Caco-2 (cell line): ENCODE measurements at places on chromosomes 1 and 21.
A peak's percentile ranks its signal among the peaks of the same experiment; 100 is the strongest.

GRCh38 chr1:67514300-67514699, 84.1 kb upstream of the SERBP1 start:
- peaks cover 25% of the 10 kb centered on the region for H3K4me1 ChIP-seq
- H3K27ac ChIP-seq, result peak overlapping the region; percentile 92

GRCh38 chr1:159652506-159652905, 61.9 kb downstream of the CRP start:
- H3K27me3 ChIP-seq, result no peaks in the 10 kb centered on the region
- H3K27ac ChIP-seq, result no peak overlapping the region
- no peak overlapping the region for H3K4me3 ChIP-seq
- DNase-seq, result no peak
- no peaks in the 10 kb centered on the region for H3K36me3 ChIP-seq
- no peaks in the 10 kb centered on the region for H3K4me1 ChIP-seq

DNA sequence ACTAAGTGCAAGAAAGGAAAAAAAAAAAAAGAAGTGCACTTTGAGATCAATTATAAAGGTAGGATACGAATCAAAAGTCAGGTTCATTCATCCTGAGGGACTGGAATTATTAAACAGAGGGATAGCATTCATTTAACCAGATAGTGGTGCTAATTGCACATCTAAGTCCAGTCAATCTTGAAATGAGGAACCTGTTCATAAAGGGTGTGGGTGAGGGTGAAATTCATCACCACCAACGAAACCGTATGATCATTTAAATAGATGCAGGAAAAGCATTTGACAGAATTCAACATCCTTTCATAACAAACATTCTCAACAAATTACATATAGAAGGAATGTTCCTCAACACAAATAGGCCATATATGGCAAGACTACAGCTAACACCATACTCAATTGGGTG, 5.6 kb downstream of the CTSS start:
- H3K4me3 ChIP-seq, result no peak overlapping the region
- no peaks in the 10 kb centered on the region for H3K36me3 ChIP-seq
- no peaks in the 10 kb centered on the region for H3K27me3 ChIP-seq
- DNase-seq, result no peak
- no peaks in the 10 kb centered on the region for H3K4me1 ChIP-seq

DNA sequence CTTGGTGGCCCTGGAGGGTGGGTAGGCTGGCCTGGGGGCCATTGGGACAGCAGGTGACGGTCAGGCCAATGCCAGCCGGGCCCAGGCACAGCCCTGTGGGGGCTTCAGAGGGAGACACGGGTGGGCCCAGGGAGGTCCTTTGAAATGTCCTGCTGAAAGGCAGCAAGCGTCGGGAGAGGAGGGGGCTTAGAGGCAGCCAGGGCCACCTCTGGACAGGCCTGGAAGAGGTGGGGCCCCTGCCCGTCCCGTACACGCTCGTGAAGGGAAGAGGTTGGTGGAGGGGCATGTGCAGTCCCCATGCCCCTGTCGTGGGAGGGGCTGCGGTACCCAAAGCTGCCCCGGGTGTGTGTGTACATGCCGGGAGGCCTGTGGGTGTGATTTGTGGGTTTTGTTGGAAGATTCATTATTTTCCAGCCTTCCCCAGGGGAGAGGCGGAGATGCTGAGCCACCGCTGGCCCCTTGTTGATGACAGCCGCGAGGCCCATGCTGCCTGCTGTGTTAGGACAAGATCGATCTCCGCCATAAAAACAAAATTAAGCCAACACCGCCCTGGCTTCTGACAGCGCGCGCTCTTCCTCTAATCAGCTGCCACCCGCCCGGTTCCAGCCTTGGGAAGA, 3.4 kb upstream of the PLCH2 start:
- no peaks in the 10 kb centered on the region for H3K36me3 ChIP-seq
- H3K27me3 ChIP-seq, result no peaks in the 10 kb centered on the region; the same call in 1 of the 2 replicates
- H3K4me1 ChIP-seq, result no peaks in the 10 kb centered on the region
- DNase-seq, result no peak
- no peak overlapping the region for H3K27ac ChIP-seq

GRCh38 chr1:25757151-25757845, 42.7 kb upstream of the SELENON start:
- no peaks in the 10 kb centered on the region for H3K27me3 ChIP-seq
- no peak for DNase-seq

GRCh38 chr1:206833106-206833680, 32.2 kb upstream of the IL20 start:
- peaks cover 2% of the 10 kb centered on the region; the same call in 1 of the 2 replicates for H3K27me3 ChIP-seq
- H3K36me3 ChIP-seq, result no peaks in the 10 kb centered on the region
- H3K27ac ChIP-seq, result no peak overlapping the region

- no peak overlapping the region for H3K4me3 ChIP-seq
- no peaks in the 10 kb centered on the region; the same call in 1 of the 2 replicates for H3K4me1 ChIP-seq
- no peak for DNase-seq
- H3K27ac ChIP-seq, result no peak overlapping the region
- no peaks in the 10 kb centered on the region for H3K36me3 ChIP-seq
- no peaks in the 10 kb centered on the region for H3K27me3 ChIP-seq
Observed at GRCh38 chr21:42500736-42501135, 4.7 kb upstream of the RSPH1 start.

GRCh38 chr1:51274676-51275075, 38.6 kb downstream of the RNF11 start:
- H3K4me3 ChIP-seq, result no peak overlapping the region
- H3K27ac ChIP-seq, result no peak overlapping the region
- H3K36me3 ChIP-seq, result no peaks in the 10 kb centered on the region
- no peak for DNase-seq
- no peaks in the 10 kb centered on the region for H3K27me3 ChIP-seq

DNA sequence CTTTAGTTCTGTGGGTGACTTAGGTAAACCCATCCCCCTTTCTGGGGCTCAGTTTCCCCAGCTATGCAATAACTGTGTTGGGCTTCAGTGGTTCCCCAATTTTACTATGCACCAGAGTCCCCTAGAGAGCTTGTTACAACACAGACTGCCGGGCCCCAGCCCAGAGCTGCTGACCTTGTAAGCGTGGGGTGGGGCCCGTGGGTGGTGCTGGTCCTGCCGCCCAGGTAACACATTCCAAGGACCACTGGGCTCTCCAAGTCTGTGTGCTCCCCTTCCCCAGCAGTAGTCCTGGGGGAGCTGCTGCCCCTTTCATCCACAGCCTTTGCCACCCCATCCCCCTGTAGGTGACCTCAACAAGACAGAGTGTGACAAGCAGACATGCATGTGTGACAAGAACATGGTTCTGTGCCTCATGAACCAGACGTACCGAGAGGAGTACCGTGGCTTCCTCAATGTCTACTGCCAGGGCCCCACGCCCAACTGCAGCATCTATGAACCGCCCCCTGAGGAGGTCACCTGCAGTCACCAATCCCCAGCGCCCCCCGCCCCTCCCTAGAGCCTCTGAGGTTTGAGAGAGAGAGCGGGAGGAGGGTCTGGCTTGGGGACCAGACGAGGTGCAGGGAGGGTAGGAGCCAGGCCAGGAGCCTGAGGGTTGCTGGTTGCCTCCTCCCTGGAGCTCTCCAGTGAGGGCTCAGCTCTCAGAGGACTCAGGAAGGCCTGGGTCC, 8.9 kb downstream of the PLA2G2F start:
- H3K27me3 ChIP-seq, result no peaks in the 10 kb centered on the region
- H3K36me3 ChIP-seq, result no peaks in the 10 kb centered on the region
- no peaks in the 10 kb centered on the region for H3K4me1 ChIP-seq
- no peak overlapping the region for H3K4me3 ChIP-seq
- DNase-seq, result no peak

- H3K4me1 ChIP-seq, result peaks cover 3% of the 10 kb centered on the region; the same call in 1 of the 2 replicates
- no peaks in the 10 kb centered on the region; the same call in 1 of the 2 replicates for H3K36me3 ChIP-seq
- H3K4me3 ChIP-seq, result no peak overlapping the region
- peak; percentile 60 for DNase-seq
- no peaks in the 10 kb centered on the region for H3K27me3 ChIP-seq
- H3K27ac ChIP-seq, result no peak overlapping the region
Observed at GRCh38 chr1:111399792-111400610, 27.5 kb downstream of the OVGP1 start.

GRCh38 chr1:34057347-34058130, 107.5 kb downstream of the CSMD2 start:
- H3K4me1 ChIP-seq, result no peaks in the 10 kb centered on the region
- no peaks in the 10 kb centered on the region for H3K27me3 ChIP-seq
- no peaks in the 10 kb centered on the region for H3K36me3 ChIP-seq
- no peak overlapping the region for H3K27ac ChIP-seq
- no peak for DNase-seq

- no peak overlapping the region for H3K27ac ChIP-seq
- H3K4me3 ChIP-seq, result no peak overlapping the region
- H3K4me1 ChIP-seq, result no peaks in the 10 kb centered on the region
- DNase-seq, result no peak
- no peaks in the 10 kb centered on the region for H3K27me3 ChIP-seq
Observed at GRCh38 chr21:32312976-32313375, 14.3 kb downstream of the MRAP start.
